ENCODE measurements at places on chromosomes 3 and 15. TPM values are rescaled to one million over a fixed set of nuclear protein-coding genes. Genes with fewer than 3 reads are reported as not detected.

ALPK3 gene
- 0.81 TPM for total RNA-seq

WDR72 gene
- total RNA-seq, result 26.4 TPM

GRCh38 chr3:18425641-18426257 lies 610 bp upstream of the SATB1 start:
- DNase-seq, result peak; percentile 78

DNA sequence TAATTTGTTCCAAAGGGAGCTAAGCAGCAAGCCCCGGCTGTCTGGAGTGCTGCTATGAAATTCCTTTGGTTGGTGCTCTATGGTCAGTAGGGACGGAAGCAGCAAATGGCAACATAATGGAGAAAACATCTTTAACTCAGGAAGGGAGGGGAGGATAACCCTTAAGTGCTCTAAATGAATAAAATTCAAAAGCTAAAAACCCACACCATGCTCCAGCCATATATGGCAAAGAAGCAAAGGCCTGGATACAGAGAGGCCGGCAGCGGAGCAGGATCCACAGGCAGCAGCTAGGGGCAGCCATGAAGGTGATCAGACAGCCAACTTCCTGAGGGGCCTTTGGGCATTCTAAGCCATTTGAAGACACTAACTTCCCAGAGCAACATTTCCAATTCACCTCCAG lies 38.9 kb downstream of the IL17RD start:
- DNase-seq, result peak; percentile 49

DNA sequence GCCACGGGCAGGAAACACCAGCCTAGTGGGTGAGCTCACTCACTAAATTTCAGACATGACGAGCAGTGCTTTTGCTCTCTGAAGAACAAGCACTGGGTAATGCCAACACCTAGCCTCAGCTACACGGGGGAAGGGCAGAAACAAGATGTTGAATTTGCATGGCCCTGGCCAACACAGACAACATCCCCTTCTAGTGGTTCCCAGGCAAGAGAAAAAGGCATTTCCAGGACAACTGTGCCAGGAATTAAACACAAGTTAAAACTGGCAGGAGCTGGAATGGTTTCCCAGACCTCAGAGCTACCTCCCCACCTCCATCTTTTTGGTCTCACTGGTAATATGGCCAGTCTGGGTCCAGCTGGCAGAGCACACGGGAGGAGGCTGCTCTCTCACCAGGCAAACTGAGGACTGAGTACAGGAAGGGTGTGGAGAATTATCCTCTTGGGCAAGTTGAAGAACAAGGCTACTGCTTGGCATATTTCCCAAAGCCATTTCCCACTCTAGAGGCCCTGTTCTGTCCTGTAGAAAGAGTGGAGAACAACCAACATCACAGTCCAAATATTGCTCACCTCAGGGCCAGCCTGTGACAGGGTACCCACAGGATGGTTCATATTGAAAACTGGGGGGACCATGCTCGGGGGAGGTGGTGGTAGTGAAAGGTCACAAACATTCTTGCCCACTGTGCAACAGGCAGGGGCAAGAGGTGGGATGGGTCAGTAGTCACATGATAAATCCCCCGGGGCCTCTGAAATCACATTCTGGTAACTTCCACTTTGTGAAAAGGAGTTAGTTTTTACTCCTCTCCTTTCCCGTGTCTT lies 26.5 kb downstream of the TSPAN3 start:
- DNase-seq, result no peak
